ENCODE measurements at places on chromosomes 3 and 15.

GRCh38 chr3:131361464-131362421 lies 19.8 kb upstream of the NUDT16 start:
- peak; percentile 94 for DNase-seq

DNA sequence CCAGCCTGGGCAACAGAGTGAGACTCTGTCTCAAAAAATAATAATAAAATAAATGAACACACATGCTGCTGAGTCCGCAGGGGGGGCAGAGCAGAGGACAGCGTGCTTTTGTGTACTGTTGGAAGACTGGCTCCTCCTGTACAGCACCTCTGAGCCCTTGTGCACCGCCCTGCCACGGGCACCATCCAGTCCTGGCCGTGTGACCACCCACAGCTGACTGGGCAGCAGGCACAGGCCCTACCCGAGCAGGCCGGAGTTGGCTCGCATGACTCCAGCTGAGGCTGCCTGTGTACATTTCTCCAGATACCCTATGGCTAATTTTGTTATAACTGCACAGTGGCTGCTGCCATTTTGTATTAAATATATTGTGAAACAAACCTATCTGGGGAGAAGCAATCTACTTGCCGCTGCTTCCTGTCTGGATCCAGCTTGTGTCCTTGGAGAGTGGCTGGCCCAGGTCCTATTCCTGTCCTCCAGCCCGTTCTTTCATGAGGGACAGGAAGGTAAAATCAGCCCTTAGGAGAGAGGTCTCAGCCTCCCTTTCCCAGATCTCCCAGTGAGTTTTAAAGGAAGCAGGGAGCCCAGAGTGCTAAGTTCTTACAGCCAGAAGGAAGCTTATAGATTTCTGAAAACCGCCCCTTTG lies 14.6 kb downstream of the IVD start:
- DNase-seq = no peak

DNA sequence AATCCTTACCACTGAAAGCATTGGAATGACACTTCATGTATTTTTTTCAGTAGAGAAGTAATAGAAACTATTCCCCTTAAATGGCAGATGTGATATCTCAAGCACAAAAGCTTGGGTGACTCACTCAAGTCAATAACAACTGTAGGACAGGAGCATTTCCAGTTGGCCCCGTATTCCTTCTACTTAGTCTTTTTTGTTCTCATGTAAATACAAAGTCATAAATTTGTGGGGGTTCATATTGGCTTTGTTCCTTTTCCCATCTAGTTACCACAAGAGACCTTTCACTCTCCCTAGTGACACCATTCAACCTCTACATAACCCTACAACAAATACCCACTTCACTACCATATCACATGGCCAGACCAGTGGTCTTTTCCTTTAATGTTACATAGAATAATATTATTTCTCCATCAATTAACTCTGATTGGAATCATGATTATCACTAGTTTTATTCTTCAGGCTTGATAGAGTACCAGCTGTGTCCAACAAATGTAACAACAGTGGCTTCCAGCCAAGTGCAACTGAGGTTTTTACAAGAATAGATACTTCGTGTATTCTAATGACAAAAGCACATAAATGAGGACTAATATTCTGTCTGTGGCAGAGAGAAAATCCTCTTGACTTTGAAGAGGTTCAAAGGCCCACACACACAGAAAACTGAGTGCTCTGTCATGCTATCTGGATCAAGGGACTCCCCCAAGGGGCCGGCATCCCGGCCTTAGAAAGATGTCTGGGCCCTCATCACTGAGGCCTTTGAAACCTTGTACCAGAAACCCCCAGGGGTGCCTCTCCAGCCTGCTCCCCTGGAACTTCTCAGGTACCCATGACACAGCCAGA lies 94.0 kb upstream of the THBS1 start:
- DNase-seq = peak; percentile 34

GRCh38 chr3:182979674-182980191 lies 605 bp downstream of the DCUN1D1 start:
- peak; percentile 66 for DNase-seq

GRCh38 chr3:40044487-40044886 lies 235.1 kb downstream of the MYRIP start:
- no peak for DNase-seq

GRCh38 chr3:64088408-64089205 lies 65.3 kb upstream of the PSMD6 start:
- DNase-seq = no peak

GRCh38 chr15:57281321-57281720 lies 95.0 kb upstream of the CGNL1 start:
- DNase-seq = no peak

GRCh38 chr3:190429681-190430080 lies 20.0 kb downstream of the TMEM207 start:
- DNase-seq = no peak

- DNase-seq = no peak
Observed at GRCh38 chr3:136893848-136894443, 31.9 kb downstream of the NCK1 start.

DNA sequence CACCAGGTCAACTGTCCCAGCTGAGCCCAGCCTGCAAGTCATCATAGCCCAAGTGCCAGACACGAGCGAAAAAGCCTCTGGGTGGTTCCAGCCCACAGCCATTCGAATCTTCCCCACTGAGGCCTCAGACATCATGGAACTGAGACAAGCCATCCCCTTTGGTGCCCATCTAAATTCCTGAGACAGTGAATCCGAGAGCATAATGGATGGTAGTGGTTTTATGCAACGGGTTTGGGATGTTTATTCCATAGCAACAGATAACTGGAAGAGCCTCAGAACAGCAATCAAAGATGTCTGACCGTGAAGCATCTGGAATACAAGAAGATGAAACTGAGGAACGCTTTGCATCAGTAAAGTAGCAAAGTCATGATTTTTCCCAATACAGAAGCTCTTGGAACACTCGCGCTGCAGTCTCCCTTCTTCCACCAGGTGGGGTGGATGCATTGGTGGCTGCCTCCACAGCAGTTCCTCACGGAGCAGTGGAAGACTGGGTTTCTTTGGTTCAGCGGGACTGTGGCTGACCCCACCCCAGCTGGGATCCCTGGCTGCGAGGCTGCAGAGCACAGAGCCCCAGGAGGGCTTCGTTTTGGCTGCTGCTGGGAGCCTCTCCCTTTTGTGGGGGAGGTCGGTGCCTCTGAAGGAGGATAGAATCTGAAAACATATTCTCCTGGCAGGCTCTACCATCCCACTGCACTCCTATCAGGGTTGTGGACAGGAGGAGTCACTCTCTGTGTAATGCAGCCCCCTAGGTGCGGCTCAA lies 26.4 kb upstream of the PDE8A start:
- DNase-seq = peak; percentile 79

DNA sequence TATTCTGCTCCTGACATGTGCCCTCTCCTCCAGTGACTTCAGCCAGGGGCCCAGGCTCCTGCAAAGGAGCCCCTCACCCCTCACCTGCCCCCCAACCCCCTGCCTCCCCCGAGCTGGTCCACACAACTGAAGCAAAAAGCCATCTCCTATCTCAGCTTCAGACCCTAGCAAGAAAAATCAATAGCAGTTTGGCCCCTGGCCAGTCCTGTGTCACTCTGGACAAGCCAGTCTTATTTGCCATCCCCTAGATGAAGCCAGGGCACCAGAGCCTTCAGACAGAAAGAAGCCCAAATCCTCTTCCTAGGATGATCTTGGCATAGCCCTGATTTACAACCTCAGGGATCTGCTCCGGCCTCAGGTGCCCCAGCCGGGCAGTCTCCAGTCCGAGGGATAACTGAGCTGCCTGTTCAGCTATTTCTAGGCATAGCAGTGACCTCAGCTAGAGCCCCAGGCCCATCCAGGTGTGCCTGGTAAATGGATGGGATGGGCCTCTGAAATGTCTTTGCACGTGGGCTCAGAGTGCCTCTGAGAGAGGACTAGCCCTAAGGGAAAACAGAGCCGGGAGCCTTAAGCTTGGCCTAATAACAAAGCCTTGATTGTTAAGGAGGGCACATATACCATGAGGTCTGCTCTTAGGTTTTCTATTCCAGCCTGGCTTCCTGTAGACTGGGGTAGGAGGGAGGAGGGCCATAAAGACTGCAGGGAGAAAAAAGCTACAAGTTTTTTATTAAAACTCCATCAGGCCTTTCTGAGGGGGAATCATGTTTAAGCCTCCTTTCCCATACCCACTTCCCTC lies 242.0 kb downstream of the SHQ1 start:
- DNase-seq = no peak

DNA sequence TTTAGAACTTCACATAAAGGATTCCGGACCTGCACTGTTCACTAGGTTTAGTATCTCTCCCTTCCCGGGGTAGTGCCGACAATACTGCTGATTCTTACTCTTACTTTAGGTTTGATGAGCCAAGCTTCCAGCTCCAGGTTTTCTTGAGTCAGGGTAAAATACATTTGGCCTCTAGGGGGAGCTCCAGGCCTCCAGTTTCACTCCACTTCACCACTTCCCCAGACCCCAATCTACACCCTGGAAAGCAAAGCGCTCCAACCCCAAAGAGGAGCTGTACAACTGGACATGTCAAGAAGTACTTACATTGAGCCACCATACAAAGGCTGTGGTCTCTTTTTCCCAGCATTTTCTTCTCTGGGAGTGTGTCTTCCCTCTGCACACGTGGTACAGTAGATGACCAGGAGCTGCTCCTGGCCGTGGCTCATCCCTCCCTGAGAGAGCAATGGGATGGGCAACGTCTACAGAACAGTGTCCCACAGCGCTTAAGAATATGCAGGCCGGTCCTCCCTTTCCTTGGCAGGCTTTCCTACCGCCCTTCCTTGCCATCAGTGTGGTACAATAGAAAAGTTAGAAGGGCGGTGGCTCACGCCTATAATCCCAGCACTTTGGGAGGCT lies 93.9 kb upstream of the CCDC80 start:
- no peak for DNase-seq

GRCh38 chr3:143576568-143577270 lies 271.5 kb downstream of the SLC9A9 start:
- DNase-seq = no peak

DNA sequence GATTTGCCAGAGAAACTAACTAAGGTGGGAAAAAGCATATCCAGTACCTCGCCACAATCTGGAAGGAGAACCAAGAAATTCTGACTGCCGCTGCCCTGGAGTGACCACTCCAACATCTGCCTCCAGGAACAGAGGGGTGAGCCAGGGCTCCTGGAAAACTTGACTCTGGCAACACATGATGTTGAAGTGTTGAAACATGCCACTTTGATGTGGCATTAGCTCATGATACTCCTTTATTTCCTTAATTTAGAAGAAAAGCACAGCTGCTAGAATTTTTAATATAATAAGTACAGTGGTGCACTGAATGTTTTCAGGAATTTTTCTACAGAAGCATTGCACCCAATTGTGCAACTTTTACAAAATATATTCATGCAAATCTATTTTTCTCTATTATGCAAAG lies 109.9 kb upstream of the BCL6 start:
- no peak for DNase-seq

GRCh38 chr3:190265796-190266195 lies 56.5 kb downstream of the CLDN1 start:
- no peak for DNase-seq

DNA sequence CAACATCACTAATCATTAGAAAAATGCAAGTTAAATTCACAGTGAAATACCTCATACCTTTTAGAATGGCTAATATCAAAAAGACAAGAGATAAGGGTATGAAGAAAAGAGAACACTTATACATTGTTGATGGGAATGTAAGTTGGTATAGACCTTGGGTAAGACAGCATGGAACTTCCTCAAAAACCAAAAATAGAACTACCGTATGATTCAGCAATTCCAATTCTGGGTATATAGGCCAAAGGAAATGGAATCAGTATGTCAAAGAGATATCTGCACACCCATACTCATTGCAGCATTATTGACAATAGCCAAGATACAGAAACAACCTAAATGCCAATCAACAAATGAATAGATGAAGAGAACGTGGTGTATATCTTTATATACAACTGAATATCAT lies 166.8 kb upstream of the LRRN1 start:
- no peak for DNase-seq

GRCh38 chr3:53730576-53730975 lies 115.6 kb downstream of the CHDH start:
- DNase-seq = no peak

- DNase-seq = no peak
Observed at GRCh38 chr15:37695719-37696118, 238.7 kb upstream of the TMCO5A start.

DNA sequence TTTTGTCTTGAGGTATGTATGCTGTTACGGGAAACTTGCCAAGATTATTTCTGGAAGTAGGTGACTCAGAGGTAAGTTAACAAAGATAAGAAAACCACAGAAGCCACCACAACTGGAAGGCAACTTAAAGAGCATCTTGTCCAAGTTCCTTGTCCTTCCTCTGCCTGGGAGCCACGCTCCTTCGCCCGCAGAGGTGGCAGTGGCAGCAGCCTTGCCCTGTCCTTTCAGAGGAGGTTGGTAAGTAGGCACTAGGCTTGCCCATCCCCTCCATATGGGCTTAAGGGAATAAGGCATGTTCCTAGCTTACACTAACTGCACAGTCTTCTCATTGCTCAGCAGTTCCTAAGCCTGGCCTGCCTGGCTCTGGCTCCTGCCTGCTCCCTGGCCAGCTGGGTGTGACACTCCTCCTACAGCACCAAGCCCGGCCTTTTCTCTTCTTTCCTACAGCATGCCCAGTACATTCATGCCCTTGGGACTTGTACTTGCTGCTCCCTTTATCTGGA lies 48.0 kb upstream of the RAB6B start:
- DNase-seq = no peak

DNA sequence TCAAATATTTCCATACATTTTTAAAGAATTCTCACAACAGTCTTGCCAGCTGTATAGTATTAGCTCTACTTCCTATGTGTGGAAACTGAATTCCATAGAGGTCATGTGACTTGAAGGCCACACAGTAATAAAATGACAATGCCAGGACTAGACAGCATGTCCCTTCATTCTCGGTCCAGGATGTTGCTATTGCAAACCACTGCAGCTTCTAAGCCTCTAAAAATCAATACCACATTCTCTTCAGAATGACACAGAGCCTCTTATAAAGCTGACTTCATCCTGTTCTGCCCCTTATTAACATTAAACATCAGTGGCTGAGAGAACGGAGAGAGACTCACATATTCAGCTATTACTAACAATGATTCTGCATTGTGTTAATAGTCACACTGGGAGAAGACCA lies 240.3 kb upstream of the PEX5L start:
- no peak for DNase-seq

- DNase-seq = no peak
Observed at GRCh38 chr15:81485806-81486205, 111.8 kb upstream of the TMC3 start.

GRCh38 chr3:77404871-77405270 lies 365.0 kb downstream of the ROBO2 start:
- no peak for DNase-seq

DNA sequence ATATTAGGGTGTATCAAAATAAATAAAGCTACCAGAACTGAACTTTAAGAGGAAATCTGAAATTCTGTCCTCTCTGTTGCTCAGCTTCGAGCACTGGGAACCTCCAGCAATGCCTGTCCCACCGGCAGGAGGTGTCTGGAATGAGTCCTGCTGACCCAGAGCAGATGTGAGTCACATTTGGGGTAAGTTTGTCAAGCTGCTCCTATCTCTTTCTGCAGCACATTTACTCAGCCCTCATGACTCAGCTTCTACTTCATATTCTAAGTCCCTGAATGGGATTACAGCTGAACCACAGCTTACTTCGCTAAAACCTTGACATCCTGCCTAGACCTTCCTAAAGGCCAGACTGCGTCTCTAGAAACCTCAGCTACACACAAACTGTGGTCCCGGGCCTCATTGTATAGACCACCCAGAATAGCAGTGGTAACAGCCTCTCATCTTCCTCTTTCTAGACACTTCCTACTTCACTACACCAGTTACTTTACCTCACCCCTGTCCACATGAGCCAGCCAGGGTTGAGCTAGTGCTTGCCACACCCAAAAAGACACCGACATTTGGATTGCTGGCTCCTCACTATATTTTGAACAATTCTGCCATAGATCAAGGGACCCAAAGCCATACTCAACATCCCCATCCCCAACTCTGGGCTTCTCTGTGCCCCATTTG lies 109.6 kb upstream of the TMCO5A start:
- no peak for DNase-seq

Data from Right ventricle myocardium inferior (tissue), 1 donor.